ENCODE measurements at places on chromosomes 1 and 21.

DNA sequence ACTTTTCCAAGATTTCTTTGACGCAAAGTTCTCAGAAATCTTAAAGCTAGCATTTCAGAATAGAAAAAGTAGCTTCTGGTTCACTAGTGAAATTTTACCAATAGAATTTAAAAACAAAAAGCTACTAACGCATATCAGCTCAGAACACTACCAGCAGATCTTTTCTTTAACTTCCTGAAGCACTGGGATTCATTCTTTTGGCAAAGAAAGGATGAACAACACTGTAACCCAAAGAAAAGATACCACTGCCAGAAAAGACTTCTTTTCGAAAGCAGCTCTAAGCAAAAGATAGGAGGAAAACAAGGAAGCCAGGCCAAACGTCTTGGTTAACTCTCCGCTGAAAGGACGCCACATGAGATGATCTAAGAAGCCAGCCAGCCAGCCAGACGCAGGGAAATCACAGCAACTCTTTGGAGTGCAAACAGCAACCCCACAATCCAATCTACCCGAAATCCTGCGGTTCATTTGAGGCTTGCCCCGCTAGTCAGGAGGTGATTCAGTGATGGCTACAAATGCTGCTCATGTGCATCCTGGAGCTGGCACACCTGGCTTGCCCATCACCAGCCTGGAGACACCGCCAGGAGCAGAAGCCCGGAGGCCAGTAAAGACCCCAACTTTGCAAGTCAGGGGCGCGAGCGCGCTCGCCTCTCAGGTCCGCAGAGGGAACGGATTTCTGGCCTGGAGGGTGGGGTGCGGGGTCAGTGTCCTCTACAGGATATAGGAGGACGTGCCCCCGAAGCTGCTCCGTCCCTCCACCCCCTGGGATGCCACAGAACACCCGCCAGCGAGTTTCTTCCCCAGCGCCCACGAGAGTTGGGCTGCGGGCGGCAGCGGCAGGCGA is 812 bp downstream of the NBPF1 start:
- DNase-seq, result peak; percentile 76

- DNase-seq, result no peak
Observed at GRCh38 chr21:45100866-45101265, 26.5 kb downstream of the ADARB1 start.

DNA sequence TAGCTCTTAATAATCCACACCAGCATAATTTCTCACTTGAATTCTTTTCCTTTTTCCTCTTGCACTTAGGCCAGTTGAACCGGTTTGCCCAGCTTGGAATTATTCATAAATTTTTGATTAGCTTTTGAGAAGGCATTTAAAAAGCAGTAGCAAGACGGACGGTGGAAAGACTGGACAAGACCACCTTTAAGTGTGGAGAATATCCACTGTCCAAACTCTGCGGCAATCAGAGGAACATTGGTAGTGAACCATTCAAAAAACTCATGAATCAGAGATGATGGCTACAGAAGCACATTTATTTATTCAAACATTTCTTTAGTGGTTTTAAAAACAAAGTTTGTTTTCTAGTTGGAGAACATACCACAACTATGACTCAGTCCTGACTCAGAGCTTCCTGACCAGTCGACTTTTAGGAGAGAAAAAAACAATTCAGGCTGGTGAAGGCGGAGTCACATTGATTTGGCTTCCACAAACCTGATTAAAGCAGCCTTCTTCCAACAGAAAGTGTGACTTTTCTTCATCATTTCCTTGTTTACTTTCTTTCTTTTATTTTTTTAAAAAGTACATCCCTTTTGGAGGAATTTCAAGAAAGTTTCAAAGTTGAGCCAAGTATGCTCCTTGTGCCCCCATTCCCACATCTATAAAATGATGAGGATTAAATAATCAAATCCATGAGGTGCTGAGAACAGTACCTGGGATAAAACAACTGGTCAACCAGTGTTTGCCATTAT is 128.8 kb downstream of the ADSS2 start:
- no peak for DNase-seq

- no peak for DNase-seq
Observed at GRCh38 chr21:36430841-36431240, 45.6 kb downstream of the CHAF1B start.

- DNase-seq, result no peak
Observed at GRCh38 chr1:39158327-39159086, 46.0 kb upstream of the MACF1 start.

DNA sequence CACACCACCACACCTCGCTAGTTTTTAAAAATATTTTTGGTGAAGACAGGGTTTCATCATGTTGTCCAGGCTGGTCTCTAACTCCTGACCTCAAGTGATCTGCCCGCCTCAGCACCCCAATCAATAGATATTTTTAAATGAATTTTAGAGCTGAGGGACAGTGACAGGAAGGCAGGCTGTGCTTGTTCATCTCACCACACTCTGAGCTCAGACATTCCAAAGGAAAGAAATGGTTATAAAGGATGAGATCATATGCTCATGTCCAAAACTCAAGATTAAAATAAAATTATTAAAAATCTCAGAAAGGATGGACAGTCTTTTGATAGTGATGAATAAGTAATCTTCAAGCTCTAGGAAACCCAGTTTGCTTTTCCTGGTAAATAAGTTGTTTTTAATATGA is 40.9 kb downstream of the L1TD1 start:
- no peak for DNase-seq
